ENCODE measurements at places on chromosomes 7 and 10.

GRCh38 chr10:46001187-46001756 lies 29.0 kb downstream of the TIMM23 start:
- no peak for DNase-seq

- no peak for DNase-seq
Observed at GRCh38 chr7:26525398-26526264, 234.0 kb downstream of the SNX10 start.

GRCh38 chr7:121116396-121116795 lies 127.9 kb downstream of the CPED1 start:
- DNase-seq, result no peak

DNA sequence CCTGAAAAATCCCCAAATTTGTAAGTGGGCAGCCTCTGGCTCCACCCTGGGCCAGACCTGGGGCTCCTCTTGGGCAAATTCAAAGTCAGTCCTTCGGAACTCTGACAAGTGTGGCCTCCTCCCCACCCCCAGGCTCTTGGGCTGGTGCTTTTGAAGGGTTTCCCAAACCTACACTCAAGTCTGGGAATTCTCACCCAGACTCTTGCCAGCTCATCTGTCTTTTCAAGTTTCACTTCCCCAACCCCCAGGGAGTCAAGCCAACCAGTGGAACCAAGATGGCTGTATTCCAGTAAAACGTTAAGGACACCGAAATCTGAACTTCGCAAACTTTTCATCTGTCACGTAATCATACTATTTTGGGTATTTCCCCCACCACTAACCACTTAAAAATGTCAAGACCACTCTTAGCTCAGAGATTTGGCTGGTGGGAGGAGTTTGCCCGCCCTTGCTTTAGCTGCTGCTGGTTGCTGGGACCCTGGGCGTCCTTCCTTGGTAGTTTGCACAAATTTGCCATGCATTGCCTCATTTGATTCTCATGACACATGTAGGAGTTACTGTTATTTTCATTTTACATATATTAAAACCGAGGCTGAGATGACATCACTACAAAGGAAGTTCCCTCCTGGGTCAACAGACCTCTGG lies 1.7 kb upstream of the MYO1G start:
- peak; percentile 48 for DNase-seq

DNA sequence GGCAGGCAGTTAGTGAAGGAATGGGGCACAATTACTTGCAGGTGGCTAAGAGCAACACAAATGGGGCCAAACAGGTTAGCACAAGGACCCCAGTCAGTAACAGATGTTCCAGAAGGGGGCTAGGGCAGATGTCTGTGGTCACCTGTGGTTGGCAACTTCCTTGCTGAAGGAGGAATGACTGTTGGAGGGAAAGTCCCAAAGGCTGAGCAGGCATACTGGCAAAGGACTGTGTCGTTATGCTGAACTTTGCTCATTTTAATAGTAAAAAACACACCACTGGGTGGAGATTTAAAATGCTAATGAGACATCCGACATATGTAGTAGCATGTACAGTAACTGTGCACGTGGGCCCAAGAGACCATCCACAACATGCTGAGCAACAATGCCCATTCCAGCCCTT lies 511.6 kb downstream of the CALN1 start:
- DNase-seq, result no peak

DNA sequence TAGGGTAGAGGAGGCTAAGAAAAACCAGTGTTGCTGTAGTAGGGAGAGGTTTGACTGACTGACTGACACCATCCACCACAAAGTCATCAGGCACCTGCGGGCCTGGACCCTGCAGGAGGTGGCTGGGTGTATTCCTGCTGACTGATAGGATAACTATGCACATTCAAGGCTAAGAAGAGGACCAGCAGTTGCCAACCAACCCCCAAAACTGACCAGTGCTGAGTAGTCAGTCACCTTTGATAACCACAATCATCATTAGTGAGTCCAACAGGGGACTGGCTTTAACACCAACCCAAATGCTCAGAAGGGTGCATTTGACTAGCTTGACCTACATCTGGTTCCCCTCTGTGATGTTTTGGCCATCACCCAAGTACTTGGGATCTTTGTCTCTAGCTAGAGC lies 30.5 kb downstream of the PLXNA4 start:
- no peak for DNase-seq

DNA sequence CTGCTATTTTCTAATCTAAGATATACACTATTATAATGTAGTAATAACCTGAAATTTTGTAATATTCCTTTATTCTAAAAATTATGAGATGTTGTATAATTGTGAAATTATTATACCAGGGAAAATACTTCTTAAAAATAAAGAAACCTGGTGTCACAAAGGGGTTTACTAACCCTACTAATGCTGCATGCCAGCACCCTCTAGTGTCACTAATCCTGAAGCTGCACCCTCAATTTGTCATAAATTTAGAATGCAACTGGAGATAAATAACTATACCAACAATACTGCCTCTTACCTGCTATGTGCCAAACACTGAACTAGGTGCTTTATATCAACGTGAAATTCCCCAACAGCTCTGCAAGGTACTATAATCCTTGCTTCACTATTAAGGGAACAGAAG lies 30.8 kb downstream of the TM9SF3 start:
- no peak for DNase-seq

DNA sequence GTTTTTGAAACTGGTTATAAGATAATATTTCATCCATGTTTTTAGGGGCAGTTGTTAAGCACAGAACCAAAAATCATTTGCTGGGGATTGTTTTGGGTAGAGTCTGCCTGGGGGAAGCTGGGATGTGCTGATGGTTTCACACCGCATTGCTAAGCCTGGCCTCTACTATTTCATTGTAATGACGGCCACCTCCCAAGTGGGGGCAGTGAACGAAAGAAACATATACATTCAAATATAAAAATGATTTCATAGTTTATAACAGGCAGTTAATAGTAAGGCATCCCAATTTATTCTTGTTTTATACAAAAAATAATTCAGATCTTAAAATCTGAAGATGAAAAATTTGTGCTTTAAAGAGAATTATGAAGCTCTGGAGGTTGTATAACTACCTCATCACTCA lies 750.8 kb downstream of the REEP3 start:
- DNase-seq, result no peak

DNA sequence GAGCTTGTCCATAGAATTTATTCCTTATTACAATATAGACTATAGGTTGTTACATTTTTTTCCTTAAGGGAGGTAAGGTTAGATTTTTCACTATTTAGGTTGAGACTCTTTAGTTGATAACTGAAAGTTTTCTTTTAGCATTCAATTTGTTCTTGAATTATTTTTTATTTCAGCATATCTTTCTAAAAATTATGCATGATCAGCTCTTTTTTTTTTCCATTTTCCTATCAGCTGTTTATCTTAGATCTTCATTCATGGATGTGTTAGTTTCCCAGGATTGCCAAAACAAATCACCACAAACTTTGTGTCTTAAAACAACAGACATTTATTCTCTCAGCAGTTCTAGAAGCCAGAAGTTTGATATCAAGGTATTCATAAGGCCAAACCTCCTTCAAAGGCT lies 915.9 kb upstream of the C7orf33 start:
- DNase-seq, result no peak

GRCh38 chr10:80466724-80467326 lies 12.7 kb downstream of the TSPAN14 start:
- no peak for DNase-seq

DNA sequence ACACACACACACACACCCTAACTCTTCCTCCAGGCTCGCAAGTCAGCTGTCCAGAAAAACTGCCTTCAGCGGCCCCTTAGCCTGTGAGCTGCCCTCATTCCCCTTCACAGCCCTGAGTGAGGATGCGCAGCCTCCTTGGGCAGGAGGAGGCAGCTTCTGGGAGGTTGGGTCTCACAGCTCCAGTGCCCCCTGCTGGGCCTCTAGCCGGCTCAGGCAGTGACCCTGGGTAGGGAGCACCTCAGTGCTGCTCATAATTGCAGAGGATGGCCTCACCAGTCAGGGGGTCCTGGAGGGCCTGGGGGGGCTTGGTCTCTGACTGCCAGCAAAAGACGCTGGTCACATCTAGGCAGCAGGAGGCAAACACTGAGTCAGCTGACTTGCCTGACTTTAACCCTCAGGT lies 43.7 kb downstream of the ZNF273 start:
- peak; percentile 21 for DNase-seq

DNA sequence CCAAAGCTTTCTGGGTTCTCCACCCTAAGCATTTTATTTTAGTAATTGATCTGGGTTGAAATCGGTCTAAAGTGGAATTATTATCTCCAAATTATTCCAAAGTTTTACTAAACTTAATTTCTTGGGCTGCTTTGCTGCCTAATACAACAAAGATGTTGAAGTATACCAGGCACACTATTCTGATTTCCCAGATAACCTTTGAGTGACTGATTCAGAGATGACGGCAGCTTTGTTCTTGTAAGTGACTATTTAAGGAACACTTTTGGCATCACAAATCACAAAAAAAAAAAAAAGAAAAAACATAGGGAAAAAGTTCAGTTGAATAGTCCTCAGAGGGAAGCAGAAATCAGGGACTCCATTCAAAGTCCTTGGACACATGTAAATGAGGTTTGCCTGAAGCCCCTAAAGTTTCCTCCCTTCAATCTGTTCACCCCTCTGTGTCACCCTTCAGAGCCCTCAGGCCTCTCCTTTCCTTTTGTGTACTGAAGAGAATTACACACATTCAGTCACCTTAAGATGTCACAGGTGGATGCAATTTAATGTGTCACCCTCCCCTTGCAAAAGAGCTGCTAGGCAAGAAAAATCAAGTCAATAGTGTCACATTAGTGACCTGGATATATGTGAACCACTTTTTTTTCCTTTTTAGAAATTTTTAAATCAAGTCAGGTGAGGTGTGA lies 81.5 kb downstream of the RTKN2 start:
- DNase-seq, result no peak

GRCh38 chr10:74957285-74957961 lies 131.0 kb downstream of the KAT6B start:
- no peak for DNase-seq

DNA sequence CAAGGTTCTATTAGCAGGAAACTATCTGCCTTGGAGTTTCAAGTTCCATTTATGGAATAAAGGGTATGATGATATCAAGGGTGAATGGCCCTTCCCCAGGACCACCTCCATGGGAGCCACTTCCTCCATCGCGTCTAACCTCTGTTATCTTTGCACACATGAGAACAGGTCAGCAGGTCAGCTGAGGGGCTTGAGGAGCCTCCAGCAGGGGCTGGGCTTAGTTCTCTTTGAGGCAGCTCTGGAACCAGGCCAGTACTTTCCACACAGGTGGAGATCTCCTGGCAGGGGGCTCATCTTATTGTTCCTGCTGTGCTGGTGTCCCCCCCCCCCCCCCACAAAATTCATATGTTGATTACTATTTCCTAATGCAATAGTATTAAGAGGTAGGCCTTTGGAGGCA lies 472.2 kb upstream of the ZMIZ1 start:
- no peak for DNase-seq

- DNase-seq, result no peak
Observed at GRCh38 chr7:97351488-97351887, 234.0 kb downstream of the SDHAF3 start.

- DNase-seq, result no peak
Observed at GRCh38 chr7:77391230-77391629, 24.9 kb downstream of the GSAP start.

GRCh38 chr7:117402109-117402508 lies 25.2 kb downstream of the ASZ1 start:
- DNase-seq, result no peak

GRCh38 chr10:11462071-11462470 lies 149.4 kb downstream of the USP6NL start:
- no peak for DNase-seq

- DNase-seq, result no peak
Observed at GRCh38 chr10:62858364-62858763, 42.2 kb upstream of the EGR2 start.

DNA sequence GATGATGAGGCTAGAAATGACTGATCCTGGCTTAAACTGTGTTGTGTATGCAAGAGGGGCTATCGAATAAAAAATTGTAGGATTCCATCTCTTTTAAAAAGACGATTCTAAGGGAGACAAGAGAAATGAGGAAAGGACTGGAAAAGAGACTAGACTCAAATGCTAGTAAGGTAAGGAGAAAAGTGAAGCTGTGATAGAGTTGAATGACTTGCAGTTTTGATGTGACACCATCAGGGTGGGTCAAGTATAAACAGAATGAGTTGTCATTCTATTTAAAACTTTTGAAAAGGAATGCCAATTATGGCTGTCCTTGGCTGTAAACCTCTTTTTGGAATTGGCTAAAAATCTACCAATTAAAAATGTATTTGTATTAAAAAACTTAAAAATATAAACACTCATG lies 184.5 kb upstream of the PHF14 start:
- DNase-seq, result no peak

- no peak for DNase-seq
Observed at GRCh38 chr10:15809450-15809849, 50.9 kb downstream of the MINDY3 start.

DNA sequence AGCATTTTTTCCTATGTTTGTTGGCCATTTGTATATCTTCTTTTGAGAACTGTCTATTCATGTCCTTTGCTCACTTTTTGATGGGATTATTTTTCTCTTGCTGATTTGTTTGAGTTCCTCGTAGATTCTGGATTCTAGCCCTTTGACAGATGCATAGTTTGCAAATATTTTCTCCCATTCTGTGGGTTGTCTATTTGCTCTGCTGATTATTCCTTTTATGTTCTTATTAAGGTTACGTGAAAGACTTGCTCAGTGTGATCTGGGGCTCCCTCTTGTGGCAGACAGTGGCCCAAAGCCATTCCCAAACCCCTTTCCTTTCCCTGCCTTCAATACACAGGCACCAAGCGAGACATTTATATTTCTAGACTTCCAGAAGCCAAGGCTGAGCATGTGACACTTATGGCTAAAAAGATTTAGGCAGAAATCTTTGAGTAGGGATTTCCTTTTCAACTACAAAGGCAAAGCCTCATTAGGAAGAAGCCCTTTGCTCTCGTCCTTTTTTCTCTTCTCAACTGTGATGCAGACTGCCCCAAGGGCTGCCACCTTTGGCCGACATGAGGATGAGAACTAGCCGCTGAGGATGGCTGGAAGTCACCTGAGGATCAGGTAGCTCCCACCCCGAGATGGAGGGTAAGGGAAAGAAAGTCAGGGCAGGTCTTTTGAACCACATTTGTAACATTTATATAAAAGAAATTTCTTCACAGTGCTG lies 23.6 kb downstream of the ST8SIA6 start:
- peak; percentile 51 for DNase-seq

GRCh38 chr7:112050250-112050881 lies 155.8 kb downstream of the DOCK4 start:
- no peak for DNase-seq

DNA sequence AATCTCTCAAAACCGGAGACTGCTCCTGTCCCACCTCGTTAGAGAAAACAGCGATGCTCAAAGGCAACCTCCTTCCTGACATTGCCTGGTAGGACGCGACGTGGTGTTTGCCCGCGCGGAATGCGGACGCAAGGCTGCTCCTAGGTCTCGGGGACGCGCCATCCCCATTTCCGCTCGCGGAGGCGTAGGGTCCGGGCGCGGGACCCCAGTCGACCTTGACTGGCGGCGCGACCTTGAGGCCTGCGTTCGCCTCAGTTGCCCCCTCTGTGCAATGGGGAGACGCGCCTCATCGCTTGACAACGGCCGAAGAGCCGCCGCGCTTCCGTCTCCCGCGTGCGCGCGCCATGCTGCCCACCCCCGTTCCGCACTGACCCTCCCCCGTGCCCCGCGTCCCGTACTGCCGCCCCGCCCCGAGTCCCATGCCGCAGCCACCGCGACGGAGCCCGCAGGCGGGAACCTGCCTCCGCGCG lies 412 bp upstream of the PPIA start:
- DNase-seq, result no peak

Measured in stimulated activated CD4-positive, alpha-beta T cell treated with anti-CD3 and anti-CD28 coated beads, TNF-alpha, amount 100 ng/mL, for 24 hours (primary cell).